ENCODE measurements at places on chromosomes 2 and 18.
A peak's percentile ranks its signal among the peaks of the same experiment; 100 is the strongest.

GRCh38 chr2:29196792-29197788 is 81.9 kb downstream of the CLIP4 start:
- DNase-seq, result peak; percentile 49

GRCh38 chr2:12054956-12055618 is 308.7 kb downstream of the LPIN1 start:
- no peak for DNase-seq

DNA sequence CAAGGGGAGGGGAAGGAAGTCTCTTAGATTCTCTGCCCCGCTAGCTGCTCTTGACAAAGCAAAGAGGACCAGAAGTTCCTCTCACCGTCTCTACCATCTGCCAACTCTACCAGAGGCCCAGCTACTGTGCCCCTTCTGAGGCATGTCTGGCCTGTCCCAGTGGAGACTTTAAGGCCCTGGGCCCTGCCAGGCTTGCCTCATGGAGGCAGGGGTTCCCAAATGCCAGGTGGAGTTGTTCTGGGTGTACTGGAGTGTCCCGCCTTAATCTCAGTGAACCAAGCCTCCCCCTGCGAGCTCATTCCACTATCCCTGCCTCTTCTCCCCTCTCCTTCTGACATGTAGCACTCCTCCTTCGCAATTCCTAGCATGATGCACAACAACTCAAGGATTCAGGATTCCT is 2.2 kb downstream of the HOXD12 start:
- no peak for DNase-seq

- DNase-seq, result no peak
Measured at GRCh38 chr2:128525653-128526052, 207.0 kb upstream of the HS6ST1 start.

GRCh38 chr2:231199219-231199618 is 788 bp downstream of the ARMC9 start:
- DNase-seq, result no peak

DNA sequence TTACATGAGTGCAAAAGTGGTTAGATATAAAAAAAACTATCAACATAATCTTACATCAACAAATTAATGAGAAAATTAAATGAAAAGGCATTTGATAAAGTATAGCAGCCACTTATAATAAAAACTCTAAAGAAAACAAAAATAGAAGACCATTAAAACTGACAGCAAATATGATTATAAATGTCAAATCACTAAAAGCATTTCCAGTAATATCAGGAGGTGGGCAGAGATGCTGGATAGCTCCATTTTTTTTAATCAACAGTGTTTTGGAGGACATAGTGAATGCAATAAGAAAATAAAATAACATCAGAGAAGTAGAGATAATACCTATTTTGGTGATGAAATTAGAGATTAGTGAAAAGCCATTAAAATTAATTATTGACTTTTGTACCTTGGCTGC is 173.4 kb downstream of the LRRTM4 start:
- DNase-seq, result no peak

Data from substantia nigra (tissue), 51 donors.